ENCODE measurements at places on chromosomes 2 and 18.

GRCh38 chr18:8930990-8931616, 171.4 kb upstream of the NDUFV2 start:
- no peak for DNase-seq

DNA sequence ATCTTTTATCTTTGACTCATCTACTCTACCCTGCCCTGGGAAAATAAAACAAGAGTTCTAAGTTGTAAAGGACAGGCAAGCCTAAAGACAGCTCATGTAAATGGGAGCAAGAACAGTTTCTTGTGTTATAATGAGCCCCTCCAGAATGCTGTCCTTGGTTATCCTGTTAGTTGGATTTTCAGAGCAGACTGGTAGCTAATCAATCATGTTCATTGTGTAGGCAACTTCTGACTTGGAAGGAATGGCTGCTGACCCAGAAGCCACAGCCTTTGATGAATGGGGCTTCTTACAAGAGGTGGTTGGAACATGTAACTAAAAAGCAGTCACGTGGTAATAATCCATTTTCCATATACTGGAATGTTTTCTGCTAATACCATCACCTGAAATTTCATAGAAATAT, 254.2 kb downstream of the AGPS start:
- no peak for DNase-seq

DNA sequence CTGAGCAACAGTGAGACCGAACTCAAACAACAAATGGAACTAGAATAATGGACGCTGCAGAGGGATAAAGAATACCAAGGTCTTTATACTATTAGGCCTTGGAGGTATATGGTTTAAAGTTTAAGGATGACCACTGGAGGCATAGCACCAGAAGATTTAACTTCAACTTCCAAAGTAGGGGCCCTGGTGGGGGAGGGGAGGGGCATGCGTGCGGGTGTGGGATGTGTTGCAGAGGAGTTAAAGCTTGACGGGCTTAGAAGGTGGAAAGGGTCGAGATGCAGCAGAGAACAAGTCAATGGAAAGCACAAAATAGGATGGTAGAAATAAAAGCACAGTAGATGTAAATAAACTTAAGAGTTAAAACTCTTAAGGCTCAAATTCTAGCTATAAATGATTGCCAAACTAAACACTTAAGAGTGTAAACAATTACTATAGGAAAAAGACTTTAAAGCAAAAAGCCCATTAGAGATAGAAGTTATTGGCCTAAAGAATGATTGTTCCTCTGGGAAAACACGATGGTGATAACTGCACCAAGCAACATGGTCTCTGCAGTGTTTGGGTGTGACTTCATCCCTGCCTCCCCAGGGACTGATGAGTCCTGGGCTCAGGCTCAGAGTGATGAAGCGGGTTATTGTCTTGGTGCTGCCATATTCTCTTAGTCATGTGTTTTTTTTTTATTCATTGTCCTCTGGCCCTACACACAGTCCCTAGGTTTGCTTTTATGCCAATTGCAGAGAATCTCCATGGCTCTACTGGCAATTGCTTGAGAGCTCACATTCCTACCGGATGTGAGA, 13.0 kb downstream of the RRM2 start:
- no peak for DNase-seq

DNA sequence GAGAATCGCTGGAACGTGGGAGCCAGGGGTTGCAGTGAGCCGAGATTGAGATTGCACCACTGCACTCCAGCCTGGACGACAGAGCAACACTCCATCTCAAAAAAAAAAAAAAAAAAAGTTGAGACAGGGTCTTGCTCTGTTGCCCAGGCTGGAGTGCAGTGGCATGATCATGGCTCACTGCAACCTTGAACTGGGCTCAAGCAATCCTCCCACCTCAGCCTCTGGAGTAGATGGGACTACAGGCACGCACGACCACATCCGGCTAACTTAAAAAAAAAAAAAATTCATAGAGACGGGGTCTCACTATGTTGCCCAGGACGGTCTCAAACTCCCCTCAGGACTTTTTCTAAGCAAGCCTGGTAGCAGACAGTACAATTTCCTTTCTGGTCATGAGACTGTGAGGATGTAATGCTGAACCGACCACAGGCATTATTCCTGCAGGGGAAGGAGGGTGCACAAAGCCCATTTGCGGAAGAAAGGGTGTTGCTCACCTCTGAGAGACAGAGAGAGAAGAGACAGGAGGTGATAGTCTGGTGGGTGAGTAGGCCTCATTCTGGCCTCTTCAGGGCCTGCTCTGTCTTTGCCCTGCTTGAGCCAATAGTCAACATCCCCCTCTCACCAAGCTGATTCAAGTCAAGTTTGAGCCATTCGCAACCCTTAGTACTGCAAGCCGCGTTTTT, 205.3 kb downstream of the ZFP36L2 start:
- no peak for DNase-seq

DNA sequence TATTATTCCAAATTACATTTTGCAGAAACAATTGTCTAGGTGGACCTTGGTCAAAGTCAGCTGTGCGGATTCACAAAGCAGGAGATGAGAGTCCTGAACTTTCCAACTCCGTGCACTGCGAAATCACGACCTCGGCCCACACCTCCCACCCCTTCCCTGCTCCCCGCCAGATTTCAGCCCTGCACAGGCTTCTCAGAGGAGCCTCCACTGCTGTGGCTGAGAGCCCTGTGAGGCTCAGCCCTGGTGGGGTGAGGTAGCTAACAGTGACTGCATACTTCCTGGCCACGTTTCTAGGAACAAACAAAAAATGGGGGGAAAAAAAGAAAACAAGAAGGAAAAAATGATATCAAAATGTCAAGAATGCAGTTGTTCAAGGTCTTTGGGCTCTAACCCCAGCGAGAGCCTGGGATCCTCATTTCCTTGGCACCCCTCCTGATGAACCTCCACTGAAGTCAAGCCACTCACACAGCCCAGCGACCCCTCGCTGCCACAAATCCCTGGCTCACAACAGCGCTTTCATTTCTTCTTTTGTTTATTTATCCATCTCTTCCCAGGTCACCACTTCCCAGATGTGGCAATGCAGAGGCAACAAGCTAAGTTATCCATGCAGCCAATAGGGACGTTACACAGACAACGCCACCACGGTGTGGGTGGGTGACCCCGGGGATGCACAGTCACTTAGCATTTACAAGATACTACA, 729.7 kb upstream of the ID2 start:
- DNase-seq: no peak

DNA sequence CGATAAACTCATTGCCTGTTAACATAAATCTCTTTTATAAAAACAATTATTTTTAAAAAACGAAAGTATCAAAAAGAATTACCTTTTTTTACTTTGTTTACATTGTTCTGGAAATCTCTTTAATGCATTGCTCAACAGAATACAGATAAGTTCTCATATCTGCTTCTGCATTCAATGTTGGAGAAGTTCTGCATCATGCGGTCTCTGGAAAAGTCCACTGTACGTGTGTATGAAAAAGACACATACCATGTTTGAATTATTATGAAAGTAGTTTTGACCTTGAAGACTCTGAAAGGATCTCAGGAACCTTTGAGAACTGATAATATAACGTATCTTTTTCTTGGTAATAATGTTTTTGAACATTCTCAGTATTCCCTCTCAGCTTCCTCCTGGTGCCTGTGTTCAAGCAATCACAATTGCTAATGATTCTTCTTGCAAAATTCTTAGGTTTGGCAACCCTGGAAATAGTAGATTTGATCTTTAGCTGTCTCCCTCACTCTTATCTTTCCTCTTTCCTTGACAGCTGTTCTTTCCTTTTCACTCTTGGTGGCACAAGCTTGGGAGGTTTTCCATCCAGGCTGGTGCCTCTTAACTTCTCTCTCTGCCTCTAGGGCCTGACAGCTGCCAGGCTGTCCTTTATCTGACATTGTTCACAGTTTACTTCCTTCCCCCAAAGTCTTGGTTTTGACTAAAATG, 12.4 kb upstream of the IL1R1 start:
- no peak for DNase-seq

GRCh38 chr2:96771796-96772618, 11.3 kb downstream of the CNNM4 start:
- DNase-seq: no peak

DNA sequence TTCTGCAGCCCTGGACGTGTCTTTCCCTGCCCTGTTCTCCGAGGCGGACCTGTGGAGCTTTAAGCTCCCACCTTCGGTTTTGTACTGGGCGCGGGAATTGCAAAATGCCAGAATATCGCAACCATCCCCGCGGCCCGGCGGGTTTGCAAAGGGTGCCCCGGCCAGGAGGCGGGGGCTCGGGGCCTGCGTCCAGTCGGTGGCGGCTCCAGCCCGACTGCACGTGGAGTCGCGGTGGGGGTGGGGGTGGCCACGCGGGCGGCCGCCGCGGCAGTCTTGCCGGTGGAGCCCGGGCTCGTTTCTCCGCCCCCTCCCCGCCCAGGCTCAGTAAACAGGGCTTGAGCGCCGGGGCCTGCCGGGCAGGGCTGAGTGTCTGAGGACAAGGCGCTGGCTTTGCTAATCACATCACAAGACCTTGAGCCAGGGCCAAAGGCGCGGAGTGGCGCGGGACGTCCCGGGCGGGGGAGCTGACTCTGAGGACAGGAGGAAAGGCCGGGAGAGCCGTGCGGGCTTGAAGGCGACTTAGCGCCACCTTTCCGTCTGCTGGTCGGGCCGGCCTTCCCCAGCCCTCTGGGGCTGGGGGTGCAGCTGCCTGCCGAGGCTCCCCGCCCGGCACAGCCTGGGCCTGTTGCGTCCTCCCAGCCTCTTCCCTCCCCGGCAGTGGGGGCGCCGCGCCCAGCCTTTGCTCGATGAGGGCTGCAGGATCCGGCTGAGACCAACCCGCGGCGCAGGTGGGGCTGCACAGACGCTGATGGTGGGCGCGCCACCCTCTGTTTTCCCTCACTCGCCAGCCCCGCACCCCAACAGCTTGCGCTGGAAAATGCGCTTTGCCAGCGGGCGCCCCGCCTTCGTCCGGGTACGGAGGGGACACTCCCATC, 786 bp upstream of the ZFP36L2 start:
- peak; percentile 70 for DNase-seq

DNA sequence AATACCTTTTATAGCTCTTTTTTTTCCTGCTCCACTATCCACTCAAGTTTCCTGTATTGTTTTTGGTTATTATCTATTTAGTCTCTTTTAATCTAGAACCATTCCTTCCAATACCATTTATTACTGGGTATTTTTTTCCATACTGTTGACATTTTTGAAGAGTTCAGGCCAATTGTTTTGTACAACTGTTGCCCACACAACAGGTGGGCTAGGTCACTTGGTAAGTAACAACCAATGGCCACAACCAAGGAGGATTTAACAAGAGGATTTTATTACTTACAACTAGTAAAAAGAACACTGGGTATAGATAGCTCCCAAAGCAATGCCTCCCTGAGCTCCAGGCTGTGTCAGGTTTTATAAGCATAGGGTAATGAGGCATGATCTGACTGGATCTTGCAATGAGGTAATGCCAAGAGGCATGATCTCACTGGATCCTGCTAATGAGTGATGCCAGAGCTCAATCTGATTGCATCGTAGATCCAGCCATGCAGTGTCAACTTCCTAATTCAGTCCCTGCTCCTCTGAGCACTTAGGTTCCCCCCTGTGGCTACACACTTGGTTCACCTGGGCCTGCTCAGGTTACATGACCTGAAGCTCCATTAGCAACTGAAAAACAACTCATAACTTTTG, 7.1 kb upstream of the CEP68 start:
- DNase-seq: peak; percentile 27

All from NCI-H2081 (cell line).